ENCODE measurements at places on chromosomes 2 and 18.

DNA sequence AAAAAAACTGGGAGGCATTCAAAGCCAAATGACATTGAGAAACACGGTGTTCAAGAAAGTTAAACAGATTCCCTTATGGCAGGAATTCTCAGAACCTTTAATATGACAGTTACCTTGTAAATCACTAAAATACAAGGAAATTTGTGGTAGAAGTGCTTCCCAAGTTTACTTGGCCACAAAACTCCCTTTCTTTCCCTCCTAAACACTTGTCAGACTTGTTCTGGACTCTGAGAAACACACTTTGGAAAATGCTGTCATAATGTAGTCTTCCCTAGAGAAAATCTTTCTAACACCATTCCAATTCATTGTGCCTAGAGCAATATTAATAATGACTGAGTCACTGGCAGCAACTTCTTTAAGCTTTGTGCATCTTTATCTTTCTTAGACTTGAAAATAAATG lies 140.4 kb downstream of the ANKRD44 start:
- no peak for DNase-seq

DNA sequence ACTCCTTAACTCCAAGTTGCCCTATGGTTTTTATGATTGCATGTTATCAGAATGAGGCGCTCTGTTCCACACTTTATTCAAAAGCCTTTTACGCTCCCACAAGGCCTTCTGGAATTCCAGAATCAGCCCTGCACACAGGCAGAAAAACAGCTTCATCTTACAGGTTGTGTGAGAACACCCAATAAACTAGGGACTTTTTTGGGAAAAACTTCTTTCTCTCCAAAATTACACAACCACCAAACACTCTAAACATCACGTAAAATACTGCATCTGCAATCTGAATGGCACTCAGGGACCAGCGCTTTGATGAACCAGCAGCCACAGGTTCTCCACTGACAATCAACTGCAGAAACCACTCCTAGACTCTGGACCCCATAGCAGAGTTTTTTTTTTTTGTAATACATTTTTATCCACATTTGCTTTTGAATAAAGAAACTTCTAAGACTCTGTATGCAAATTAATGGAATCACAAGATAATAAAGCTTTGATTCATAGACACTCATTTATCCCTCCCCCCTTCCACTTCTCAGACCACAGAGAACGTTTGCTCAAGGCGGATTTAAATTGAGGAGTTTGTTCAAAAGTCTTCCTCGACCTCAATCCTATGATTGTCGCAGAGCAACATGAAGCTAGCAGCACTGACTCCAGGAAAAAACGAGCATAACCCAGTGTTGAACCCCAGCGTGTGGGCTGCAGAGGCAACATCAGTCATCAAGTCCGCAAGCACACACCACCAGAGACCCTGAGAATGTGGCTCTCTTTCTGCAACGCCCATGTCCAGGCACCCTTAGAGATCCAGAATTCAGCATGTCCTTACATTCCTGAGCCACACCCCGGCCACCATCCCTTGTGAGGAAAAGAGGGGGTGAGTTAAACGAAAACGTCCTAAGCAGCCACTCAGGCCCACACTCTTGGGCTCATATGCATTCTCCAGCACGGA lies 116.5 kb downstream of the MBP start:
- DNase-seq = no peak

DNA sequence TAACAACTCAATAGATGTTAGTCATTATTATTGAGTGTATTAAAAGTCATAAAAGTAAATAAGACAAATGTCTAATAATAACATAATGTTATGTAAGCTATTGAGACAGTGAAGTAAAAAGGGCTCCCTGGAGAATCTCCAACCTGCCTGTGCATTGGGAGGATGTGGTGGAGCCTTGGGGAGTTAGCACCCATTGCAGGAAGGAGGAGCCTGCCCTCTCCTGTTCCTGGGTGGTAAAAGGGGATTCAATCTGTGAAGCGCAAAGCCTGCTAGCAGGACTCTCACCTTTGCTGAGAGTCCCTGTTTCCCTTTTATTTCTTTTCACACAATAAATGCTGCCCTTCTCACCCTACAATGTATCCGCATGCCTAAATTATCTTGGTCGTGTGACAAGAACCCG lies 206.1 kb downstream of the RAB3GAP1 start:
- DNase-seq = no peak

- DNase-seq = no peak
These were observed 13.5 kb downstream of the CMPK2 start for GRCh38 chr2:6852195-6852594.

DNA sequence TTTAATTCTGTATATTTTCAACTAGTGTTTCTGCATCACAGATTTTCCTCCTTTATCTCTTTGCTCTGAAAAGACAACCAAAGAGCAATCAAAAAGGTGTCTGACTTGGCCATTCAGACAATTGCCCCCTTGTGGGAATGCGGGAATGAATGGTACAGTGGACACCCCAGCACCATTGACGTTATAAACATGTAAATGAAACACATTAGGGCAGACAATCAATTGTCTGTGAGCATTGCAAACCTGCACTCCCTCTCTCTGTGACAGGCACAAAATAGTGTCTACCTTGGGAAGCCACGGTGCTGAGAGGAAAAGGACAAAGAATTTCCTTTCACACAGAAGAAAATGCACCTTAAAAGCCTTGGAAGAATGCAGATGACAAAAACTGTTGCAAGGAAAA lies 8.0 kb downstream of the ZEB2 start:
- no peak for DNase-seq

- DNase-seq = no peak
These were observed 311.4 kb upstream of the UBE2E3 start for GRCh38 chr2:180669016-180669415.

- no peak for DNase-seq
These were observed 445.4 kb downstream of the NBAS start for GRCh38 chr2:15115776-15116175.

GRCh38 chr18:42341423-42341822 lies 386.4 kb downstream of the PIK3C3 start:
- no peak for DNase-seq

DNA sequence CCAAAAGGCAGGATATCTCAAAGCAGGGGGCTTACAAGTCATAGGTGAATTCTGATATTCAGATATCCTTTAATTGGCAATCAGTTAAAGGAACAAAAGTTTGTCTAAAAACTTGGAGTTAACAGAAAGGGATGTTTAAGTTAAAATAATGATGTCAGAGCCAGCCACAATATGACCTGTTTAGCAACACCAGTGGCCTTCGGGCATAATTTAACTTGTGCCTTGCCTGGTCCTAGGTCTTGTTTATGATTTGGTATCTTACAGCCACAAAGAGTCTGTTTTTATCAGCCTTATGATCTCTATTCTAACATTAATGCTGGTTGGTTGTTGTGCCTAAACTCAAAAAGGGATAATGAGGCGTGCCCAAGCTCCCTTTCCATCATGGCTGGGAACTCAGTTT lies 252.9 kb downstream of the RNF152 start:
- DNase-seq = no peak

- DNase-seq = no peak
These were observed 221.5 kb upstream of the NCKAP5 start for GRCh38 chr2:133789743-133790142.

- DNase-seq = no peak
These were observed 77.2 kb upstream of the TXNDC2 start for GRCh38 chr18:9808295-9809241.

- DNase-seq = no peak
These were observed 37.7 kb downstream of the INPP4A start for GRCh38 chr2:98482362-98482761.

- DNase-seq = no peak
These were observed 122.0 kb downstream of the SPTBN1 start for GRCh38 chr2:54577944-54578647.

DNA sequence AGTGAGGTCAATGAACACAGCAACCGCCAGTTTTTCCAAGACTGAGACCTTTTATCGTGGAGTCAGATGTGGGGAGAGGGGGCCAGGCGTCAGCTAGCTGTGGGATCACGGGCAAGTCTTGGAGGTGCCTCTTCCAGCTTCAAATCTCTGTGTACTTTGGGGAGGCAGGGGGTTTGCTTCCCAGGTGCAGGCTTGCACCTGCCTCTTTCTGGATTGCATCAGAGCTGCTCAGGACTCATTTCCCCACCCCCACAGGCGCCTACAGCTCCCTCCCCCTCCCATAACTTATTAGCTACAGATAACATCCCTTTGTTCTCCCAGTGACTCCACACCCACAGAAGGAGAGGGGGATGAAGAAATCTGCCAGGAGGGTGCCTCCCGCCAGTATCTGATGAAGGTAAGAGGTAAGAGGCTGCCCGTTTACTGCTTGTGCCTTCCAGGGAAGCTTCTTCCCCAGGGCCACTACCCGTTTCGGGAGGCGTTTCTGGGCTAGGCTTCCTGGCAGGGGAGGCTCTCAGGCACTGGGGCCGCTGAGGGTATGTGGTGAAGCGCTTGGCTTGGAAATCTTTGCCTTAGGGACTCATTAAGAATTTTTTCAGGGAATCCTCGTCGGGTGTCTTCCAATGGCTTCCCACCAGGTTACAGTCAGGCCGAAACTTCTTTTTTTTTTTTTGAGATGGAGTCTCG lies 18.8 kb upstream of the MRPL33 start:
- no peak for DNase-seq

DNA sequence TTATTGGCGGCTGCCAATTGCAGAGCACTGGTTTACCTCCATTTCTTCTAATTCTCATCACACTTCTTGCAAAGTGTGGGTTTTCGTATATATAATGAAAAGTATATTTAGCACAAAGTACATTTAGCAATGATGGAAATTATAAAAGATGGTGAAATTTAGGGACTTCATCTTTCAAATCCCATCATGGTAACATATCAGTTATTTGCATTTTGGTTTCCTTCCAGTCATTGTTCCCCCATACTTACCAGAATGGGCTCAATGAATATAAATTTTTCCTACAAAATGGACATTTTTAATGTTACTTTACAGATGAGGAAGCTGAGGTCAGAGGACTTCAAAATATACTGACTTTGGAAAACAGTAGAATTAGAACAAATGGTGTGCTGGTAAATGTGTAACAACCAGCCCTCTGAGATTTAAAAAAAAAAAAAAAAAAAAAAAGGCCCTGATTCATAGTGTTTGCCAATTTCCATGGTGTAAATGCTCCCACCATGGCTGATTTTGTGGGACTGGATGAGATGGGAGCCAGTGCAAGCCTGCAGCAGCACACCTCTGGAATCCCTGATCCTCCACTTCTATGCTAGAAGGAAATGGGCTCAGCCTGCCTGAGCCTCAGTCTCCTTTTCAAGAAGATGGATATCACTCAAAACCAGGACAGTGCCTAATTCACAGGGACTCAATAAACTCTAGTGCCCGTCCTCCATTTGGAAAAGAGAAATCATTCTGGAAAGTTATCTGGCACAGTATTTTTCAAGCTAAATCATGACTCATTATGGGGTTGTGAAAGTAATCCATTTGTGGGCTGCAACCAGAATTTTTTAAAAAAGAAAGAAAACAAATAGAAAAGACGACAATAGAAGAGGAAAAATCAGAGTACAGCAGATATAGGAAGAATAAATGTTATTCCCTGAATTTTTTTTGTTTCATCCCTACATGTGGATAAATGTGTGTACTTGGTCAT lies 34.0 kb downstream of the LBH start:
- DNase-seq = no peak

- no peak for DNase-seq
These were observed 5.1 kb upstream of the MIB1 start for GRCh38 chr18:21735452-21736015.

DNA sequence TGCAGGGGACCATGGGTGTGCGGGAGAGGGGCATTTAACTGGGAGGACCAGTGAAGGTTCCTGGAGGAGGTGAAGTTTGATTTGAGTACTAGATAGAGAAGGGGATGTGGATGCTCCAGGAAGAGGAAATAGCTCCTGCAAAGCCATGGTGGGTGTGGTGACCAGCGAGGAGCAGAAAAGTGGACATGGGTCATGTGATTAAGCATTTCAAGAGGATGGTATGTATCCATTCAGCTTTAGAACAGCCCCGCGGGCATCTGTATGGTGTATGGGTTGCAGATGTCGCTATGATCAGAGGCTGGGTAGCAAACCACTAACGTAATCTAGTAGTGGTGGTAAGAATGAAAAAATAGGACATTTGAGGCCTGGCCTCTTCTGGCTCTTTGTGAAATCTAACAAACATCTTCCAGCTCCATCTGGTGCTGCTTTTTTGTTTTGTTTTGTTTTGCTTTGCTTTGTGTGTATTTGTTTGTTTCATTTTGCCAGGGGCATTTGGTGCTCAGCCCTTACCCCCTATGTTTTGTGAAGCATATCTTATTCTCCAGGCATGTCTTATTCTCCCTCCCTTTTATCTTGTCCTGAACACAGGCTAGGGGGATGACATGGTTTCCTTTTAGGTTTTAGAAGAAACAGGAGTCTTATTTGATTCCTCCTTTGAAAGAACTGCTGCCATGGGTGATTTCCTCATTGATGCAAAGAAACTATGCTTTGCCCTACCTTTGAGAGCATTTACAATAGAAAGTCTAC lies 226.1 kb downstream of the LRRTM1 start:
- DNase-seq = no peak

GRCh38 chr2:27145682-27146081 lies 3.1 kb upstream of the TCF23 start:
- DNase-seq = no peak

DNA sequence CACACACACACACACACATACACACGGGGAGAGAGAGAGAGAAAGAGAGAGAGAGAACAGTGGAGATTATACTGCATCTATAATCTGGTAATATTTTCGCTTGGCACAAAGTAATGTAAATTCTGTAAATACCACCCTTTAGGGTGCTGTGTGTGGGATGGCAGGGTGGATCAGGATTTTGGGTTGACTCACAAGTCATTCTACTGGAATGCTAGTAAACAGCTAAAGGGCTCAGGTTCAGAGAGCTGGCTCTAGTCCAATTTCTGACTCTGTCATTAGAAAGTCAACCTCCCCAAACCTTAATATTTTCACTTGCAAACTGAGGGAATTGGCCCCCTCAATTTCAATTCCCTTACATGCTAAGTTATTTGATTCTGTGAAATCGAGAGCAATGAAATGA lies 308.3 kb downstream of the TSN start:
- no peak for DNase-seq

- no peak for DNase-seq
These were observed 72.1 kb upstream of the LYPD6B start for GRCh38 chr2:148966438-148966758.

GRCh38 chr2:203583701-203584100 lies 48.6 kb upstream of the RAPH1 start:
- no peak for DNase-seq

GRCh38 chr2:236753606-236754270 lies 184.1 kb downstream of the ACKR3 start:
- no peak for DNase-seq

DNA sequence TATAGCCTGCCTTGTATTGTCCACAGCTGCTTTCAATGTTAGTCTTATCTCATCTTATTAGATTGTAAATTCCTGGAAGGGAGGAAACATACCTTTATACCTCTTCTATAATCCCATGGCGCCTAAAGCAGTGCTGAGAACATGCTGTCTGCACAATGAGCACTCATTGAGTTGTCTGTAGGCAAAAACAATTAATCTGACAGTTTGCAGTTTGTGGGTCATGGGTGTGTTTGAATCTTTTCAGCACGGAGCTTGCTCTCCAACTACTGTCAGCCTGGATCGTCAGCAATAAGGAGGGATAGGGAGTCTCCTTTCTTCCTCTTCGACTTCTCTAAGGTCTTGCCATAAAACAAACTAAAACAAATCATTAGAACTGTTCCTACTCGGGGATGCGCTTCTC lies 26.5 kb upstream of the GREB1L start:
- DNase-seq = no peak

Data from activated CD4-positive, alpha-beta T cell treated with anti-CD3 and anti-CD28 coated beads, Interleukin-2, amount 50 U/mL, for 24 hours (primary cell).